Right atrium auricular region (tissue), 2 donors: ENCODE measurements at places on chromosomes 6 and 20.

DNA sequence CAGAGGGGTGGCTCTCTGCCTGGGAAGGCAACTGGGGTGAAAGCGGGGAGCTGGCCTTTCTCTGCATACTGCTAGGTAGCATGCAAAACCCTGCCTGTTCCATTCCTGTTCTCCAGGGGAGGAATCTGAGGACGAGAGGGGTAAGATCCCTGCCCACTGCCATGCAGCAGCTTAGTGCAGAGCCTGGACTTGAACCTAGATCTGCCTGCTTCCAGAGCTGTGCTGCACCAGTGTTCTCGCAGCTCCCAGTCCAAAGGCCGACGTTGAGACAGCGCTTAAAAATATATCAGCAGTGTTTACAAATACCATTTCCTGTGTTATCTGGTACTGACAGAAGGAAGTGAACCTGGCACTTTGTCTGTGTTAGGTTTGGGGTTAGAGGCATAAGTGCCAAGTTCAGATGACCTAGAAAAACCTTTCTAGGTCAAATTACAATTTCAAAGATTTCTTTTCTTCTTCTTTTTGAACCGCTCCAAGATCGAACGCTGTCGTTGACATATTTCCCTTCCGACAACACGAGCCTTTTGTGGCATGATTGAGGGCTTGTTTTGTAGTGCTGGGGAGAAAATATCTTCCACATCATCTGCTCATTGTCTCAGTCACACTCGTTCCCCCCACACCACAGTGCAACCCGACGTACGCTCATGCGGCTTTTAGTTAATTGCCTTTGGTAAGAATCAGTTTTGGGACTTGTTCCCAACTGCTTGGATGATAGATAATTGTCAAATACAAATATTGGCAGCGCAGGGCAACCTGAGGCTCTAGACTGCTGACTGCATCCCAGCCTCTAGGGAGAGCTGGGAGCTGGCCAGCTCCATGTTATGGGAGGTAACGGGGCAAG is 44.6 kb downstream of the TOX2 start:
- H3K27ac ChIP-seq: no peak overlapping the region
- H3K4me3 ChIP-seq: no peak overlapping the region
- no peak for DNase-seq
- H3K4me1 ChIP-seq: no peaks in the 10 kb centered on the region
- H3K27me3 ChIP-seq: no peaks in the 10 kb centered on the region

DNA sequence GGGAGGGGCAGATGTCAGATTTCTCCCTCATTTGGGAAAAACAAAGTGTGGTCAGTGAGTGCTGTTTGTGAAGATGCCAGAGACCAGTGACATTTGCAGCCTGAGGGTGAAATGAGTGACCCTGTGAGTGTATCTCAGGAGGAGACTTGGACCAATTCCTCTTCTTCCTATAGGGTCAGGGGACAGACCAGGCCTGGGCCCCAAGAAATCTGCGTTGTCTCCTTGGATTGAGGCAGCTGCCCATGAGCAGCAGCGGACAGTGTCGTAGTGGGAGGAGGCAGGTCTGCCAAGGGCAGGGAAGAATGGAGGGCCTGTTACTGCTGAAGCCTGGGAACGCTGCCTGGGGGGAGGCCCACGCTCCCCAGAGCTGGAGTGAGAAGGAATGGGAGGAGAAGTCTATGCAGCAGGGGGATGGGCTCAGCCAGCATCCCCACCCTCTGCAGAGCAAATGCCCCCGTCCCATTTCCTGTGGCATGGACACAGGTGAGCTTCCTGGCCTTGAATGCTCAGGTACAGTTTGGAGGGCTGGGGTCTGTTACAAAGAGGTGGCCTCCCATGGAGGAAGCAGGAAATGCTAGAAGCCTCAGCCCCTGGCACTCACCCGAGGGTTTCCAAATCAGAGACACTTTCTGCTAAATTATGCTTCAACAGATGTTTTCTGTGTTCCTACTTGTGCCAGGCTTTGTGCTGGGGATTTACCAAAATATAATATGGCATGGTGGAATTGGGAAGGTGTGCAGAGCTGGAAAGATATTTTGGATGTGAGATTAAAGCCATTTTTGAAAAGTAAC is 29.8 kb downstream of the DAAM2 start:
- no peaks in the 10 kb centered on the region for H3K27me3 ChIP-seq
- H3K36me3 ChIP-seq: no peaks in the 10 kb centered on the region
- H3K4me3 ChIP-seq: peak overlapping the region; percentile 36
- H3K27ac ChIP-seq: peak overlapping the region; percentile 76

DNA sequence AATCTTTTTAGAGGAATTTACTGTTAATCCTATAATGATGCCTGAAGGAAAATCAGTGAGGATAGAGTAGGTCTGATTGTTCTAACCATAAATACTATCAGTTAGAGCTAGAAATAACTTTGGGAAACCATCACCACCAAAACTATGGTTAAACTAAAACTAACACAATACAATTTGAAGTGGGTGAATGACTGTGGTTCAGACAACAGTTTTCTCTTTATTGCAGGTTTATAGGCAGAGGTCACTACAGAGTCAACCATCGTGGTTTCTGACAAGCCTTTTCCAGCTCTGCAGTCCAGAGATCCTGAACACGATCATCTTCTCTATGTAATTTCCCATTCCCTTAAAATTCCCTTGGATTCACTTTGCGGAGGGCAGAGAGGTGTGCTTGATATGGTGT is 134.3 kb downstream of the IBTK start:
- H3K27ac ChIP-seq: no peak overlapping the region
- DNase-seq: no peak
- peaks cover 6% of the 10 kb centered on the region for H3K4me1 ChIP-seq
- H3K27me3 ChIP-seq: no peaks in the 10 kb centered on the region

DNA sequence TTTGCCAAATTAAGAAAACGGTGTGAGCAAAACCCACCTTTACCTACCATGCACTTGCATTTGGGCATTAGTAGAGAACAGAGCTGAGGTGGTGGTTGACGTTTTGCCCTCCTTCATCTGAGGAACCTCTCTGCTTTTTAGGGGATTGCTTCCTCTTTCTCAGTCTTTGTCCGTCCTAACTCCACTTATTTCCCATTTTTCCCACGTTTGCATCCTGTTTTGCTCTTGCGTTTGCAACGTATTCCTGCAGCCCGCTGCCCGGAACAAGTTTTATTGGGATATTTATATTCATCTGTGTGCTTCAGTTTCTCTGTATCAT is 374 bp upstream of the SERINC1 start:
- H3K4me1 ChIP-seq: no peaks in the 10 kb centered on the region
- peak overlapping the region; percentile 91 for H3K4me3 ChIP-seq
- H3K36me3 ChIP-seq: no peaks in the 10 kb centered on the region
- H3K27ac ChIP-seq: peak overlapping the region; percentile 98
- no peak for DNase-seq
